ENCODE measurements at places on chromosomes 7 and 10.

DNA sequence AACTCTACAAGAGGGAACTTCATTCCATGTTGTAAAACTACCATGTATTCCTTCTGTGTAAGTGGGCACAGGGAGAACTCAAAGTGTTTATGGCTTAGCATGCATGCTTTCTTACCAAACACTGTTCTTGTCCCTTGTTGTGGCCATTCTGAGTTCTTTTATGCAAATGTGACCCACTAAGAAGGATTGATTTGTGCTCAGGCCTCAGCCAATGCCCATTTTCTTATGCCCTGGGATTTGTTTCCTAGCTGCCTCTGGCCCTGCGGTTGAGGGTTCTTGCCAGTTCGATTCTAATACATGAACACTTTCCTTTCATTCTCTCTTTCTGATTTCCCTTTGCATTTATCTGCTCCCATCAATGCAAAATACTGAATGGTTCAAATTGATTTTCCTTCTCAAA lies 316.7 kb downstream of the NRG3 start:
- peak; percentile 9 for DNase-seq

DNA sequence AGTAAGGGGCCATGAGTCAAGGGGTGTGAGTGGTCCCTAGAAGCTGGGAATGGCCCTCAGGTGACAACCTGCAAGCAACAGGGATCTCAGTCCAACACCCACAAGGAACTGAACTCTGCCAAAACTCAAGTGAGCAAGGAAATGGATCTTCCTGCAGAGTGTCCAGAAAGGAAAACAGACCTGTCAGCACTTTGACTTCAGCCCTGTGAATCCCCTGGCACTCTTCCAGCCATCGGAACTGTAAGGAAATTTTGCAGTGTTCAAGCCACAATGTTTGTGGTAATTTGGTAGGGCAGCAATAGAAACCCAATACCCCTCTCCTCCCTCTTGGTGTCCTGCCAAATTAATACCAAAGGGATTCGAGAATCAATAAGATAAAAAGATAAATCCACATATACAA lies 6.9 kb downstream of the LYZL1 start:
- DNase-seq = no peak

DNA sequence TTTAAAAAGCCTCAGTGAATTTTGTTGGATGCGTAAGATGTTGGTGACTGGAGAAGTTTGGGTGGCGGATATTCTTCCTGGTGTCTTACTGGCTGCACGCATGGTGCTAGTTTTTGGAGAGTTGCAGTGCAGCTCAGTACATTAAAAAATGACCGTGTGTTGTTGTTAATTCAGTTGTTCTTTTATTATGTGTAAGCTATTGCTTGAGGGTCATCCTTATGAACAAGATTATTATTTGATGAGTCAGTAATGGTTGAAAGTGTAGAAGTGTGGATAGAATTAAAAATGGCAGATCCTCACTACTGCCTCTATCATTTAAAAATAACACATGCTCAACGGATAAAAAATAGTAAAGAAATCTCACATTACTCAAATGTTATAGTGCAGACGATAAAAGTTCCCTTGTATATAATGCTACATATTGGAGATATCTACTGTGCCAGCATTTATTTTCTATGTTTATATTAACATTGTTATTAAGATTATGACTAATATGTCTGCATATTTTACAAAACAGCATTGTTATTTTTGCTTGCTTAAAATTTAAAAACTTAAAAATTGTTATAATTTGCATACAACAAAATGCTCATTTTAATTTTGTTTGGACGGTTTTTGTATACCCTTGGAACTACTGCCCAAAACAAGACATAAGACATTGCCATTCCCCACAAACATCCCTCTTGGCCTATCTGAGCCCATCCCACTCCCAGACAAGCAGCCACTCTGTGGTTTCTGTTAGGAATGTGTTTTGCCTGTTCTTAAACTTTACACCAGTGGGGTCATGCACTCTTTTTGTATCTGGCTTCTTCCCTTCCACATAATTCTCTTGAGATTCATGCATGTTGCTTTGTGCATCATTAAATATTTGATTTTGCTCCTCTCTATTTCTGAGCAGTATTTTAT lies 142.0 kb downstream of the DOCK1 start:
- DNase-seq = no peak

DNA sequence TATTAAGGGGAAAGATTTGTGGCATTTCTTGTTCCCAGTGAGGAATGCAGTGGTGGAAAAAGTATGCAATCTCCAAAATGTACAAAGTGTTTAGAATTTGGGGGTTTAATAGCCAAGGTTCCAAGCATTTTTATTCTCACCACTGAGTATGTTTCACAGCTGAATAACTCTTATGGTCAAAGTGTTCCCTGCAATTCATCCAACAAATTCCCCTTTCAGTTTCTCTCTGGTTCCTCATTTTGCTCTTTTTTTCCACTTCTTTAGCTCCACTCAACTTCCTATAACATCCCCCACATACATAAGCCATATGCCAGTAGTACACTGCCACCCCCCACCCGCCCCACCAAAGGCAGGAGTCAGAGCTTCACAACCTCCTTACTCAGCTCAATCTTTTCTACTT lies 4.6 kb downstream of the HECW1 start:
- no peak for DNase-seq

DNA sequence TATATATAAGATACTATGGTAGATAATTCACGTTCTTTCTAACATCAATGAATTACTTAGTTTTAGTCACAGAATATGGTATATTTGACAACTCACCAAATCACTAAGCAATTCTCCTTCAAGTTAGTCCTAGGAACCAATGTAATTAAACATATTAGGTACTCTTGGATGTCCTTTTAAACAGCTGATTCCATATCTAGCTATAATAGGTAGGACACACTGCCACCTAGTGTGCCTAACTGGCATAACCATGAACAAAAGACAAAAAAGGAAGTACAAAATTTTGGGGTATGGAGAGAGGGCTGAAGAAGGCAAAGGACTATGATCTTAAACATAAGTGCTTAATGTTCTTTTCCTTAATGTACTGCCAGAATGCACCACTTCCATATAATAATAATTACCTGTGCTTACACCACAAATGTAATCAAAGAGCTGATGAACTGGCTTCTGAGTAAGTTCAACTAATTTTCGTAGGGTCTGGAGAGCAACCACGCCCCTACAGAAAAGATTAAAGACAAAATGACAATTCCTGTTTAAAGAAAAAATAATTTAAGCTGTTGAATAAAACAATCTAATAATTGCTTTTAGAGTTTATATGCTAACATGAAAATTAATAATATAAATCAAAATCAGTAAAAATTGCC lies 28.7 kb downstream of the PNPLA8 start:
- peak; percentile 48 for DNase-seq

- DNase-seq = peak; percentile 57
Observed at GRCh38 chr7:5492020-5492635, 68.5 kb upstream of the TNRC18 start.

DNA sequence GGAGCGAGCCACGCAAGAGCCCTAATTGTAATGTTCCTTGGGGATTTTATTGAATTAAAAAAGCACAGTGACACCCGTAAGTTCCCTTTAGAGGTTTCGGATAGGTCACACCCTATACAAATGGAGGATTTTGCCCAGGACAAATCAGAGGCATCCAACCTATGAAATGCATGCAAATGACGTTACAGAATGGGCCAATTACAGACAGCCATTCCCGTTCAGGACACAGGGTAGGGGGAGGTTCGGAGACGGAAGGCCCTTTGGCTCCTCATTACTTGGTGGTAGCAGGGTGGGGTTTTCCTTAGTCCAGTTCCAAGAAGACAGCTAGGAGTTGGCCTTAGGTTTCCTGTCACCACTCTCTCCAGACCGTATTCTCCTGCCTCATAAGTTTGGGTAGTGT lies 754.1 kb downstream of the IPMK start:
- no peak for DNase-seq

GRCh38 chr10:27457966-27458365 lies 46.1 kb upstream of the RAB18 start:
- DNase-seq = no peak

DNA sequence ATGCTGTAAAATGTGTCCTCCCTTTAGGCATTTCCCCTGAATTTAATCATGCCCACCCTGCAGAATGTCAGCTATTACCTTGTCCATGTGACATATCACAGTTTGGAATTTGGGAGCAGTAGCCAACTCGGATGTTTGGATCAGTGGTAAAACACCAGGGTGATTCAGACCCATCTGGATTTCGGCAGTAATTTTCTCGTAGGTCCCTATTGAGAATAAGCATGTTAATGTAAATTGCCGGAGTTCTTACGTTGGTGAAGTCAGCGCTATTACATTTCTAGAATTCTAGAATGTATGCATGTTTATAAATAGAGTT lies 44.1 kb downstream of the HGF start:
- peak; percentile 86 for DNase-seq

DNA sequence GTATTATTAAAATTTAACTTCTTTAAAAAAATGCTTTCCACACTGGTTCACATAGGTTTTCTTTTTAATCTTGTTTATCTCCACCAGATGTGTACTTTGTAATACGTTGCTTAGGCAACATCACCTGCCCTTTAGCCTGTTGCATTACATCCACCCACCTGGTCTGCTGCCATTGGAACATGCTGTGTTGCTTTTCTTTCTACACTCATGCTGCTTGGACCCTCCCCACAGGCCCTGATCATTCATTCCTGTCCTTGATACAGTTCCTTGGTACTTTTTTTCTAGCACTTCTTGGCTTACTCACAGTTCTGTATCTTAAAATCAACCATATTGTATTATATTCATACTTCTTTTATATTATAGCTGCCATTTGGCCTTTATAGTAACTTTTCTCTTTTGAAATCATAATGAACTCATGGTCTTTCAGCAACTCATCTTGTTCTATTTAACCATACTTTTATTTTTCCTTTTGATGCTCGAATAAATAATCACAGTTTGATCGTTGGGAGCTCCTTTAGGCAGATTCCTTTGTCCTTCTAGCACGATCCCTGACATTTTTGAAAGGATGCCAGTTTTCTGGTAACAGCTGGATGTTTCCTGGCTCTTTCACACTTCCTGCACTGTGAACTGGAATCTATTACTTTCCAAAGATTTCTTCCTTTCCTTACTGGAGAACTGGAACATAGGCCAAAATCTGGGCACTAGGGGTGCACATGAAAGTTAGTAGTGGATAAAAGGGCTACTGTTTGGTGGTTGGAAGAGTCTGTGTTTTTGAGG lies 125.1 kb downstream of the CDK14 start:
- no peak for DNase-seq

DNA sequence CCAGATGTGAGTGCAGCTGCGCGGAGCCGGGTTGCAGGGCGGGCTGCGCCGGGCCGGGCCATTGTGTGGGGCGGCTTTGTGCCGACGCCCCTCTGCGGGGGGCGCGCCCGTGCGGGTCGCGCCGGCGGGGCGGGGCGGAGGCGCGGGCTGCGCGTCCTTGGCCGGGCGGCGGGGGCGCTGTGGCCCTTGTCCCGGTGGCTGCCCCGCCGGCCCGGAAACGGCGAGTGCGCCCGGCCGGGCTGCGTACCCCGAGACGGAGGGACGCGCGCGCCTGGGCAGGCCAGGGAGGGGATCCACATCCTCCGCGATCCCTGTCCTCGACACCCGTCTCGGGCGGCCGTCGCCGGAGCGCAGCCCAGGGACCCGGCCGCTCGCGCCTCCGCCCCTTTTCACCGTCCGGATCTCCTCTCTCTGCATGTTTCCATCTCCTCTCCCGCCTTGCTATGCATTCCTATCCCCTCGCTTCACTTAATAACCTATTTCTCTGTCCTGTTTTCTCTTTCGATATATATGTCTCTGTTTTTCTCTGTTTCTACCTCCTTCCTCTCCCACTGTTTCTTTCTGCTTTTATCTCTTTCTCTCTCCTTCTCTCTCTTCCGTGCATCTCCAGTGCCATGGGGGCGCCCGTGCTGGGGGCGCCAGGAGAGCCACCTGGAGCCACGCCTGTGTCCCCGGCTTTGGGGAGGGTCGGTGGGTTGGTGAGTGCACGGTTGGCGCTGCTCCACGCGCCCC lies 765 bp downstream of the PFKFB3 start:
- DNase-seq = peak; percentile 96

- no peak for DNase-seq
Observed at GRCh38 chr10:74543276-74543675, 283.1 kb upstream of the KAT6B start.

GRCh38 chr10:15370212-15370855 lies 755 bp downstream of the FAM171A1 start:
- peak; percentile 96 for DNase-seq

- no peak for DNase-seq
Observed at GRCh38 chr10:31317652-31318381, 1.2 kb upstream of the ZEB1 start.

DNA sequence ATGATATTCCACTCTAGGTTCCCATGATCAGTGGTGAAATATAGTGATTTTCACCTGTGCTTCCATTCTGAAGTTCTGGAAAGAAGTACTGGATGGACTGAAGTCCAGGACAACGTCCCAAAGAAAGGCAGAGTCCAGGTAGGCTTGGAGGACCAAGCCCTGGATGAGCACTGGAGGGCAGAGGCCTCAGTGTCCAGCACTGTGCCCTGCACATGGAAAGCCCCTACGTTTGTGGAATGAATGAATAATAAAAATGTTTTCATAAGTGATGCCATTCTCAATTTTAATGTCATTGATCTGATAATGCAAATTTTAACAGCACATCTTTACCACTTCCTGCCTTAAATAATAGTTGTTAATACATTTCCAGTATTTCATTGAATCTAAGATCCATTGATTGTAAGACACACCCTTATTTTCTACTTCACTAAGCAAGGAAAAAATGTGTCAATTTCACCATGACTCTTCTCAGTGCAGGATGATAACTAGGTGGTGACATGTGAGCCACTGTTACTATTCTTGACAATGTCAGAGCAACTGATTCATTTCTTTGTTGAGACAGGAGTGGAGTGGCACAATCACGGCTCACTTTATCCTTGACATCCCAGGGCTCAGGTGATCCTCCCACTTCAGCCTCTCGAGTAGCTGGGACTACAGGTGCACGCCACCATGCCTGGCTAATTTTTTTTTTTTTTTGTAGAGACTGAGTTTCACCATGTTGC lies 35.2 kb downstream of the ZNF783 start:
- no peak for DNase-seq

- no peak for DNase-seq
Observed at GRCh38 chr7:92731335-92732063, 104.9 kb downstream of the CDK6 start.

GRCh38 chr7:100400656-100401055 lies 27.4 kb downstream of the PILRA start:
- no peak for DNase-seq

DNA sequence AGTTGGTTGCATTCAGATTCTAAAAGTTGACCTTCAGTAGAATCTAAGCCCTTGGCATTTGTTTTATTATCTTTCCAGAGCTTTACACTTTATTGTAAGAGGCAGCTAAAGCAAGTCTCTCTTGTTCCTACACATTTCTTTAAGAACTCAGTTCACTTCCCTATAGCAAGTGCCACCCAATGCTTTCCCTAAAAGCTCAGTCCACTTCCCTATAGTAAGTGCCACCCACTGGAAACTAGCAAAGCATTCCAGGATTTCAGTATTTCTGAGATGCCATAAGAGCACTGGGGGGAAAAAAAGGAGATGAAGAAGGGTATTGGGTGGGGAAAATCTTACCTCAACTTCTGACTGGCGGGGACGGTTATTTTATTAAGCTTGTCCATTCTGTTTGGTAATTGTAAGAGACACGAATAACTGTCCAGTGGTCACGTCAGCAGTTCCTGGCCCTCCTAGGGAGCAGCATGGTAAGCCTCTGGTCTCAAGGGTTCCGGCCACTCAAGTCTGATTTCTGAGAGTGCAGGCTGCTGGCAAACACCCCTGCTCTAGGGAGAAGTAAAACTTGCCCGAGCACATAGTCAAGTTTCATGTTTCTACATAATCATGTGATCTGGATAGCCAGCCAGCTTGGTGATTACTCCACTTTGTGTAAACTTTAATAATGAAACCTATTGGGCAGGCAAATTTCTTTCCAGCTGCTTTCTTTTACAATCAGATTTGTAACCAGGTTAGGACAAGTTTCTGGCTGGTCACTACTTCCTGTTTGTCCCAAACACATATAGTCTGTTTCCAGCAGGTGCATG lies at the start of gene BLNK:
BLNK (minus strand) TSS at position 554 of the 800 bp plus-strand sequence; CDS start at position 383, 171 bp downstream.
- no peak for DNase-seq
